ENCODE measurements at places on chromosomes 16 and 17.
A peak's percentile ranks its signal among the peaks of the same experiment; 100 is the strongest.

GRCh38 chr17:31427684-31428083 lies 36.2 kb downstream of the RAB11FIP4 start:
- DNase-seq, result no peak

DNA sequence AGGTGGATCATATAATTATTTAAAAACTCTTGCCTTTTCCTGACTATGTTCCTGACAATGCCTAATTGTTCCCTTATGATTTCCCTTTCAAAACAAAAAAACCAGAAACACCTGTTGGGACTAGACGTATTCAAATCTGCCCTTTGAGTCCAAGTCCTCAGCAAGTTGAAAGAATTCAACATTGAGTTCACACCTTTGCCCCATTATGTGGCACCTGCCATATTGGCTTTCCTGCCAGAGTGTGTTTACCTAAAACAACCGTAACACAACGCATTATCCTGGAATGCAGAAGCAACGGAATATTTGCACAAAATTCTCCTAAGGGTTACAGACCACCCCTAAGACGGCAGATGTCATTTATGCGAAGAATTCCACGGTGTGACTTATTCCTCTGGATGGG lies 105.9 kb downstream of the ZFHX3 start:
- no peak for DNase-seq

DNA sequence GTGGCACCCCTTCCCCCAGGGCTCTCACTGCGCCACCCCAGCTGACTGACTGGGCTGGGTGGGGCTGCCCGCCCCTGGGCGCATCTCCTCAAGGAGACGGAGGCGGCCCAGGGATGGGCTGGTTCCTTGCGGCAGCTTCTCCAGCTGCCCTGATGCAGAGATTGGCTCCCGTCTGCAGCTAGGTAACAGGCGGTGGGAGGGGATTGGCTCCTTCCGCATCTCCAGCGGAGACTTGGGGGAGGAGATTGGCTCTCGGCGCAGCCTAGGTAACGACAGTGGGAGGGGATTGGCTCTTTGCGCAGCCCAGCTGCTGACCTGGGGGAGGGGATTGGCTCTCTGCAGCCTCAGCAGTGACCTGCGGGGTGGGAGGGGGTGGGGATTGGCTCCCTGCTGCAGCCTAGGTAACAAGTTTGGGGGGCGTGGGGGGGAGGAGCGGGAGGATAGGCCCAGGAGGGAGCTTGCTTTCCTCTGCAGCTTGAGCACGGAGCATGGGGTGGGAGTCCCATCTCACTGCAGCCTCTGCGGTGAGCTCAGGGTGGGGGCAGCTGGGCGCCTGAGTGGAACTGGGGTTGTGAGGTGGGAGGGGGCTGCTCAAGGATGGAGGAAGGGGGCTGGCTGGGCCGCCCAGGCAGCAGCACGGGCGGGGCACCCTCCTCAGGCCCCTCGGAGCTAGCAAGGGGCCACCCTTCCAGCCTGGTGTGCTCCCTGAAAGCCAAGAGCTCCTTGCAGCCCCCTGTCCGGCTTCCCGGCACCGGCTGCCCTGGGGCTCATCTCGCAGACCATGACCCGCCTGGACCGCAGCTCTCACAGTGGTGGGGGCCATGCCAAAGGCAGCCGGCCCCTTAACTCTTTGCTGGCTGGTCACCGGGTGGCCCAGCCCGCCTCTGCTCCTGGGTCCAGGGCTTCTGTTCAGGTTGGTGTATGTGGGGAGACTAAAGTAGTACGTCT lies 6.4 kb downstream of the NFE2L1 start:
- no peak for DNase-seq

GRCh38 chr17:4533523-4534504 lies 21.4 kb downstream of the MYBBP1A start:
- DNase-seq, result peak; percentile 24

DNA sequence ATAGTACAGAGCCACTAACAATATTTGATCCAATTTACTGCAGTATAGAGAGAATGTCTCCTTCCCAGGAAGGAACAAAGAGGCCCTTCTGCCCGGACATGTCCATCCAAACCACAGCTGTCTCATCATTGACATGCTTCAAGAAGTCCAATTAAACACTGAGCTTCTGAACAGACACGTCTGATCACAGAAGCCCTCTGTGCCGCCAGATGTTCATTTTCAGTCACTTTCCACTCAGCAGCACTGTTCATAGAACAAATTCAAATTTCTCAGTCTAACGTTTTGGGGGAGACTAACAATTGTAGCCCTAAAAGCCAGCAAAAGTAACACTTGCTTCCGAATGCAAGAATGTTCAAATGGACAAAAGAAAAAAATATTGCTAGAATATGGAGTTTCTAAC lies 15.3 kb downstream of the ZC3H7A start:
- DNase-seq, result peak; percentile 50

GRCh38 chr16:85293904-85294642 lies 181.8 kb upstream of the CIBAR2 start:
- DNase-seq, result no peak

- no peak for DNase-seq
Observed at GRCh38 chr16:78704416-78704815, 605.0 kb downstream of the WWOX start.

GRCh38 chr16:7124701-7125100 lies 207.9 kb upstream of the RBFOX1 start:
- no peak for DNase-seq

DNA sequence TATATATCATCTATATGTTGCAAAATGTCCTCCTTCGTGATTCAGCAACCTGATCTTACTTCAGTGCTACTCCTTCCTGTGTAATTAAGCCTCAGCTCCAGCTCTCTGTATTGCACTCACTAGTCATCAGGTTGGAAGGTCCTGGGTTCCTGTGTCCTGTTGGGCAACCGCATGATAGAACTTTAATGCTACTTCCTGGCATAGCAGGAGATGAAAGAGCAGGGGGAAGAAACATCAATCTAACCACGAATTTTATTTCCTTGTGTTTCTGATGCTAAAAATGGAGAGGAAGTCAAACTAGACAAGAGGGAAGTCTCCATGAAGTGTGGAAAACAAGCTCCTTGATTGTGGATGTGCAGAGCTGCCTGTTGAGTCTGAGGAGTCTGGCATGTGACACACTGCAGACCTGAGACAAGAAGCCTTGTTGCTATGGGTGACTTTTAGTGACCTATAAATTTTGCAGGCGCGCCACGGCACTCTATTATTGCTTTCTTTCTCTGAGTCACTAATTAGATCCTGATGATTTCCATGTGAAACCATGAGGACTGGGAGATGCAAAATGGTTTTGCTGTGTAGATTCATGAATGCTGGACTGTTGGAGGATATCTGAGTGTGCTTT lies 25.6 kb downstream of the IGSF6 start:
- DNase-seq, result no peak

Measured in GM06990 (cell line).